EH (cell line): ENCODE measurements at places on chromosomes 13 and 19.

DNA sequence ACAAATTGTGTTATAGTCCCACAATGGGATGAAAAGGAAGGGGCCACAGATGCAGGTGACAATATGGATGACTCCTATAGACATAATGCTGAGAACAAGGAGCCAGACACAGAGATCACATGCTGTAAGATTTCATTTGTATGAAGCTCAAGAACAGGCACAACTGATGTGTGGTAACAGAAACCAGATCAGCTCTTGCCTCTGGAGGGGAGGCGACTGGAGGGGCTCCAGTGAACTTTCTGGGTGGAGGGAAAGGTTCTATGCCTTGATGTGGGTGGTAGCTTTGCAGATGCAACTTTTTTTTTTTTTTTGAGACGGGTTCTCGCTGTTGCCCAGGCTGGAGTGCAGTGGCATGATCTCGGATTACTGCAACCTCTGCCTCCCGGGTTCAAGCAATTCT lies 6.0 kb upstream of the RABAC1 start:
- DNase-seq = no peak

GRCh38 chr13:95452375-95452774 lies 100.1 kb upstream of the CLDN10 start:
- no peak for DNase-seq

GRCh38 chr19:1911098-1911497 lies 5.9 kb downstream of the ADAT3 start:
- DNase-seq = no peak

- peak; percentile 56 for DNase-seq
Measured at GRCh38 chr13:66154976-66155375, 1075.2 kb downstream of the PCDH9 start.

GRCh38 chr13:25473864-25474263 lies 102.1 kb downstream of the ATP8A2 start:
- DNase-seq = no peak

DNA sequence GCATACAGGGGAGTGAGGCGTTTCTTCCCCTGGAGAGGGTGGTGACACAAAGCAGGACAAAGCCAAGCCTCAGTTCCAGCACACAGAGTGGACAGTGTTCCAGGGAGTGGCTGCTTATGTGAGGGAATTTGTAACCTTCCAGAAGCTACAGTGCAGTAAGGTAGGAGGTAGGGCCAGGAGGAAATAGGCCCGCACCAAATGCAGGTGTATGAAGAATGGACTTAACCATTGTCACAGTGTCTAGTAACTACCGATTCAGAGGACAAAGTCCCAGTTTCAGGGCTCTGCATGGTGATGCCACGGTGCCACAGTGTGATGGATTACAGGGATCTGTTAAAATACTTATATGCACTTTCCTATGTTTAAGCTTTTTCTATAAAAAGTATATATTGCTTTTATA lies 135.3 kb downstream of the ZIC5 start:
- no peak for DNase-seq

- no peak for DNase-seq
Measured at GRCh38 chr13:61685682-61686012, 270.0 kb upstream of the PCDH20 start.
